ENCODE measurements at places on chromosomes 16 and 17. TPM values are rescaled to one million over a fixed set of nuclear protein-coding genes. Genes with fewer than 3 reads are reported as not detected.

TNFSF13 gene
- 1.5 TPM for total RNA-seq

MLST8 gene
- 22.3 TPM for total RNA-seq

RASL10B gene
- total RNA-seq = 4.1 TPM

TP53TG3C gene
- not detected for total RNA-seq

TMEM94 gene
- total RNA-seq = 35.0 TPM

HEATR3 gene
- total RNA-seq = 23.9 TPM

SLFN12 gene
- 26.2 TPM for total RNA-seq

GNG13 gene
- not detected for total RNA-seq

NOD2 gene
- 0.26 TPM for total RNA-seq

RAB26 gene
- total RNA-seq = 0.51 TPM

NHERF2 gene
- total RNA-seq = 16.9 TPM

BEAN1 gene
- not detected for total RNA-seq

ACSM2A gene
- total RNA-seq = not detected

RDM1 gene
- under 0.01 TPM for total RNA-seq

GNGT2 gene
- total RNA-seq = not detected

ALOX12 gene
- 0.26 TPM for total RNA-seq

TSC2 gene
- 35.7 TPM for total RNA-seq

IST1 gene
- 139 TPM for total RNA-seq

KCNJ12 gene
- total RNA-seq = 1.5 TPM

ASPHD1 gene
- total RNA-seq = 5.9 TPM

PDIA2 gene
- total RNA-seq = not detected

MYADML2 gene
- total RNA-seq = not detected

PLA2G10 gene
- not detected for total RNA-seq

KCNJ2 gene
- 48.1 TPM for total RNA-seq

CARD14 gene
- total RNA-seq = 0.17 TPM

SMIM22 gene
- total RNA-seq = not detected

RUNDC3A gene
- total RNA-seq = not detected

TNFRSF17 gene
- not detected for total RNA-seq

CDH16 gene
- not detected for total RNA-seq

NECAB2 gene
- total RNA-seq = under 0.01 TPM

KCNH4 gene
- total RNA-seq = not detected

TMEM100 gene
- total RNA-seq = 2.6 TPM

DNAI2 gene
- not detected for total RNA-seq

SCIMP gene
- total RNA-seq = not detected

REXO5 gene
- total RNA-seq = 9.1 TPM

SDK2 gene
- under 0.01 TPM for total RNA-seq

TP53TG3 gene
- total RNA-seq = not detected

CD300E gene
- total RNA-seq = not detected

USH1G gene
- total RNA-seq = under 0.01 TPM

NEURL4 gene
- 18.2 TPM for total RNA-seq

TM4SF5 gene
- total RNA-seq = not detected

ELOB gene
- 227 TPM for total RNA-seq

CRK gene
- total RNA-seq = 105 TPM

MRPL12 gene
- 11.2 TPM for total RNA-seq

CDC27 gene
- 106 TPM for total RNA-seq

SOST gene
- total RNA-seq = not detected

KAT8 gene
- 39.3 TPM for total RNA-seq

G6PC1 gene
- not detected for total RNA-seq

MYH3 gene
- total RNA-seq = 0.50 TPM

KIF18B gene
- total RNA-seq = under 0.01 TPM

CHST5 gene
- not detected for total RNA-seq

All from fibroblast of lung (primary cell).